Sigmoid colon (tissue), 7 donors: ENCODE measurements at places on chromosomes 13 and 19. TPM values are rescaled to one million over a fixed set of nuclear protein-coding genes. Genes with fewer than 3 reads are reported as not detected.

DNA sequence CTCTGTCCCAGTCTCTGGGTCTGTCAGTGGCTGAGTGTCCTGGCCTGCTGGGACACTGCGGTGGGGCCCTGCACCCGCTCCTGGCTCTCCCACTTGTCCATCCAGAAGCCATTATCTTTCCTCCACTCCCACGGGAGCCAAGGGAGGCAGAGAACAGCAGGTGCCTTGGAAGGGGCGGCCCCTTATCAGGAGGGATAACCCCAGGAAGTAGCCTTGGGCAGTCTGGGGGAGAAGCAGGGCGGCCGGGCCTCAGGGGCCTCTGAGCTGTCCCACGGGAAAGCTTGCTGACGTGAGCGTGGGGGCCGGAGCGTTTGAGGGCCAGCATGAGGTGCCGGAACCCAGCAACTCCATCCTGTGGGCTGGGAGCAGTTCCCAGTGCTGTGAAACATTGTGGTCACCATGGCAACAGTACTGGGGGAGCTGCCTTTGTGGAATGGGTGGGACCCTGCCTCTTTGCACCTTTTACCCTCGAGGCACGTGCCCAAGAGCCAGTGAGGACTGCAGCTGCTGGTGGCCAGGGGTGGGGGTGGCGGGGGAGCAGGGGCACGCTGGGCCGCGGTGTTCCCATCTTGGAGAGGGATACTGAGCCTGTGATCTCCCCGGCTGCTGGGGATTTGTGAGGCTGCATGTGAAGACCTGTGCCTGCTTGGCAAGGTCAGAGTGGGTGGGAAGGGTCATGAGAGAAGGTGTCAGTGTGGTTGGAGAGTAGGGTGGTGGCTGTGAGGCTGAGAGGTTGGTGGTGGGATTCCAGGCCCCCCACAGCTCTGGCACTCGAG lies 20.9 kb downstream of the KLHL26 start:
- peak; percentile 82 for DNase-seq

DNA sequence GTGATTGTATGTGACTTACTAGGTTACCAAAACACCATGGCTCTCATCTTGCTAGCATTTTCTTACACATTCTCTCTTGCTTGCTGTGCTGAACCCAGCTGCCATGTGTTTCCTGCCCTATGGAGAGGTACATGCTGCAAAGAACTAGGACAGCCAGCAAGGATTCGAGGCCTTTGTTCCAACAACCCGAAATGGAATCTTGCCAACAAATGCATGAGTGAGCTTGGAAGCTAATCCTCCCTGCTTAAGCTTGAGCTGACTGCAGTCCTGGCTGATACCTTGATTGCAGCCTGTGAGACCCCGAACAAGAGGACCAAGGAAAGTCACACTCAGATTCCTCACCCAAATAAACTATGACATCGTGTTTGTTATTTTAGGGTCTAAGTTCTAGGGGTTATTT lies 651.2 kb downstream of the SLITRK6 start:
- no peak for DNase-seq

- DNase-seq, result no peak
These were observed 94.9 kb downstream of the FAM216B start for GRCh38 chr13:42876270-42876714.

DNA sequence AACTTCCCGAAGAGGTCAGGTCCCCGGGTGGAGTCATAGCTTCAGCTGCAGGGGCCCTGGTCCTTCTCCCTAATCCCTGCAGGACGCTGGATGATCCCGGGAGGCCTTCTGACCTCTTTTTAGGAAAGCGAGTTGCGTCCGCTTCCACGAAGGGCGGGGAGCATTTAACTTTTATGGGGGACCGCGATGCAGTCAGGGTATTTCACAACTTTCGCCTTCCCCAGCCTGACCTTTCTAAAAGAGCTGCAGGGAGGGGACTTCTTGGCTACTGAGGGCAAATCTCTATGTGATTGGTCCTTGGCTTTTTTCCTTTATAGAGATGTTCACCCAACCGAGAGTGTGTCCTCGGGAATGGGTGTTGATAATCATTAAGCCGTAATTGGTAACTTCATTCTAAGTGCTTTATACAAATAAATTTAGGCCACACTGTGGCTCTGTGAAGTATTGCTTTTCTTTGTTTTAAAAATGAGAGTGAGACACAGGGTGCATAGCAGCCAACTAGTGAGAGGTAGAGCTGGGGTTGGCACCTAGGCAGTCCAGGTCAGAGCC lies 778 bp downstream of the ZNF230 start:
- DNase-seq, result no peak

DNA sequence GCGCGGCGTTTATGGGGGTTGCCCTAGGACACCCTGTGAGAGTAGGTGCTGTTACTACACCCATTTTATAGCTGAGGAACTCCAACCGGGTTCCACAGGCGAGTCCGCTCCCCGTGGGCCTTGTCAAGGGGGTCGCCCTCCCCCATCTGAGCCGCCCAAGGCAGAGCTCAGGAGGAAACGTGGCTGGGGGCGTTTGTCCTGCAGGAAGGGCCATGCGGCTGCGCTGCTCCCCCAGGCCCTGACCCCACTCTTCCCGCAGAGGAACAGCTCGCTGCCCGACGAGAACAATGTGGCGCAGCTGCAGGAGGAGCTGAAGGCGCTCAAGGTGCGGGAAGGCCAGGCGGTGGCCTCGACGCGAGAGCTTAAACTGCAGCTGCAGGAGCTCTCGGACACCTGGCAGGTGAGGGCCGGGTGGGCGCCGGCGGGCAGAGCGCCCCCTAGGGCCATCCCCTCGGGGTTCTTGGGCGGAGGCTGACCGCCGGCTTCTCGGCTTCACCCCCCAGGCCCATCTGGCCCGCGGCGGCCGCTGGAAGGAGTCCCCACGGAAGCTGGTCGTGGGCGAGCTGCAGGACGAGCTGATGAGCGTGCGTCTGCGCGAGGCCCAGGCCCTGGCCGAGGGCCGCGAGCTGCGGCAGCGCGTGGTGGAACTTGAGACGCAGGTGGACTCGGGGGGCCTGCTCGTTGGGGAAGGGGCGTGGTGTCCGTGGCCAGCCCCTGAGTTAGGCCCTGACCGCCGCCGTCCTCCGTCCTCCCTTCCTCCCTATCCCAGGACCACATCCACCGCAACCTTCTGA lies 12.4 kb downstream of the PRR36 start:
- no peak for DNase-seq

The SAMD4B gene
- 52.7 TPM for total RNA-seq
